ENCODE measurements at places on chromosomes 2 and 18. TPM values are rescaled to one million over a fixed set of nuclear protein-coding genes. Genes with fewer than 3 reads are reported as not detected.

GRCh38 chr18:35443434-35443833 is 54.3 kb downstream of the INO80C start:
- no peak for DNase-seq

NT5DC4 gene
- total RNA-seq = not detected

MERTK gene
- 7.5 TPM for total RNA-seq

RHBDD1 gene
- total RNA-seq = 18.2 TPM

DNA sequence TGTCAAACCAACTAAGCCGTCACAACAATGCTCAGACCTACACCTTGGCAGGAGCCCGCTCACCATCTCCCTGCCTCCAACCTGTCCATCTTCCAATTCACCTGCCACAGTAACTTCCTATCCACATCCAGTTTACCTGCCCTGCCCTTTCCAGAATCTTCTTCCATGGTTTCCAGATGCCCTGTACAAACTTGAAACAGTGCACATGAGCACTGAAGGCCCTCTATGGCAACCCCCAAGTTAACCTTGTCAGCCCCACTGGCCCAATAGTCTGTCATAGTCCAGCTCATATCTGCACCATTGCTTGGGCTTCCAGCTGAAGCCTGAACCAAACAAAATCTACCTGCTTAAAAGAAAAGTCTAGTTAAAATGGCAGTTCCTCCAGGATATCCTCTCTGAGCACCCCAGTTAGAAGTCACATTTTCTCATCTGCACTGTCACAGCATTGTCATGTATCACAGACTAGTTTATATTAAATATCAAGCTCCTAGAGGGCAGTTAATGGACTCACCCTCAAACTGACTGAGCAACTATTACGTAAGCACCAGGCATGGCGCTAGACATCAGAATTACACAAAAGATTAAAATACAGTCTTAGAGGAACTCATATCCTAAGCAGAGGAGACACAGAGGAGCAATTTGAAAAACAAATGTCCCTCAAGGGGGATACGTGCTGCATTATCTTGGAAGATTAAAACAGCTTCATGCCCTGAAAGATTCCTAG is 11.6 kb downstream of the NFE2L2 start:
- DNase-seq = no peak

- DNase-seq = no peak
These were observed 15.3 kb upstream of the PTPN4 start for GRCh38 chr2:119744335-119744939.

DNA sequence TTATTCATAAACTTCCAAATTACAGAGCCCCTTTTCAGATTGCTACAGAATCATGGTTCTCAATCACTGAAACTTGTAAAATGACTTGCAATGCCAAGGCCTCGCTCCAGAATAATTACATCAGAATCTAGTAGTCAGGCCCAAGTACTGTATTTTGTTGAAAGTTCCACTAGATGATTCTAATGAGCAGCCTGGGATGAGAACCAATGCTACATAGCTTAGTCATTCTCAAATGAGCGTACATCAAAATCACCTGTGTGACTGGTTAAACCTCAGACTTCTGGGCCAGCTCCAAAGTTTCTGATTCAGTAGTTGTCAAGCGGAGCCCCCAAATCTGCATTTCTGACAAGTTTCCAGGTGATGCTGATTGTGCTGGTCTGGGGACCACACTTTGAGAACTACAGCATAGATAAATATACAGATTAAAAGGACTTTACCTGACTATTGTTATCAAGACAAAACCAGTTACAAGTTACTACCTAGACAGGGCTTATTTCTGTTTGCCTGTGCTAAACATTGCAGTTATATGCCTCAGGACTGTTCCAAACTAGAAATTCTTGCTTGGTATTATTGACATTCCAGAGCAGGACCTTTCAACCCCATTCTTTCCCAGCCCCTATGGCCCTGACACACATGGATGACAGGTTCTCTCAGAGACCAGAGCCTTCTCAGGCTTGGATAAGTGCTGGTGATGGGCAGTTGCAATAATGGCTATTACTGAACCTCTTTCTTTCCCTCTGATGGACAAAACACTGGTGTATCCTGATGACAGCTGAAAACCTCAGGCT is 83.1 kb downstream of the UPP2 start:
- no peak for DNase-seq

ANKRD62 gene
- 3.1 TPM for total RNA-seq

Data from pancreas (tissue), 10 donors.